ENCODE measurements at places on chromosomes 1 and 21.
A peak's percentile ranks its signal among the peaks of the same experiment; 100 is the strongest.

DNA sequence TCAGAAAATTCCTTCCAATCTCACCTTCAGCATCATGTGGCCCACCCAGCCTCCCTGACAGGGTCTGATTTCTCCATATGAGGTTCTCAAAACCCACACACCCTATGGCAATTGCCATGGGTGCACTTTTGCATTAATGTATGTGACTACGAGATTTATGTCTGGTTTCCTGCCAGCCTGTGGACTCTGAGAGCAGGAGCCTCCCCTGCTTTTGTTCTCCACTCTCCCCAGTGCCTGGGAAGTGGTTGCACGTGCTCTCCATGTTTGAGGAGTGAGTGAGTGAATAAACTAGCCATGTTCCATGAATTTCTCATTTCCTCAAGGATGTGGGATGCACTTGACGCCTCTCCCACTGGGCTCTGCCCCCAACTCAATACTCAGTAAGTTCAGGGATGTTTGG is 91.2 kb downstream of the ACTL8 start:
- no peak for DNase-seq

DNA sequence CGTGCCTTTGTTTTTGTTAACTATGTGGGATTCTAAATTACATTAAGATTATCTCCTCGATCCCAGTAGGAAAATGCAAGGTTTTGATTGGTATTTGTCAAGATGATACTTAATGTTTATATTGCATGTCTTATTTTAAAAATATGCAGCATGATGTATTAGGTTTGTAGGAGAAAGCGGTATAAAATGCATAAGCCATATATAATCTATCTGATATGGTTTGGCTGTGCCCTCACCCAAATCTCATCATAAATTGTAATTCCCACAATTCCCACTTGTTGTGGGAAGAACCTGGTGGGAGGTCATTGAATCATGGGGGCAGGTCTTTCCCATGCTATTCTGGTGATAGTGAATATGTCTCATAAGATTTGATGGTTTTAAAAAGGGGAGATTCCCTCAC is 198.1 kb upstream of the NCAM2 start:
- no peak for DNase-seq

DNA sequence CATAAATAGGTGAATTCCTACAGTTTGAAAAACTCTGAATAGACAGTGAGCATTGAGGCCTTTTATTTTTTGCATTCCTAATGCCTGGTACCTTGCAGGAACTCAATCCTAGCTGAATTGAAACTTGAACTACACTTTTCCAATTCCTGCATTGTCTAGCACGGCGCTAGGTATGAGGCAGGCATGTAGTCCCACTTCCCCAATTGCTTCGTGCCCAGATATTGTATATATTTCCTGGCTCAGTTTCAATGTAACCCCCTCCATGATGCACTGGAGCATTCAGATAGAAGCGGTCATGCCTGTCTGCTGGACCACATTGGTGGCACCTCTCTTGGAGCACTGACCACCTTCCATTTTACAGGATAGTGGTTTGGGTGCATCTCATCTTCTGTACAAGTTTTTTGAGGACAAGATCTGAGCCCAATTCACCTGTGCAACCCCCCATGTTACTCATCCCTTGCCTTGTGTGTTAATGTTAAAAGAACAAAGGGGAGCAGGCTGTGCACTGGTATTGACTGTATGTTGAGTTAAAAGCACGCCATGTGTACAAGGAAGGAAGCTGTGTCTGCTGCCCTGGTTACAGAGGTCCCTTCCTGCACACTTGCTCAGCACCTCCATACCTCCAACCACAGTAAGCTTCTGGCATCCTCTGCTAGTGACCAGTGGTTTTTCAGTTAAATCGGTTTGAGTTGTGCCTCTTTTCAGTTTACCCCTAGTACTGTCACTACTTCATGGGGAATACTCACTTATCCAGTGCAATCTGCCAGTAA is 10.0 kb upstream of the RAB7B start:
- DNase-seq, result no peak

GRCh38 chr1:80542231-80542630 is 1258.5 kb upstream of the ADGRL2 start:
- DNase-seq, result no peak

DNA sequence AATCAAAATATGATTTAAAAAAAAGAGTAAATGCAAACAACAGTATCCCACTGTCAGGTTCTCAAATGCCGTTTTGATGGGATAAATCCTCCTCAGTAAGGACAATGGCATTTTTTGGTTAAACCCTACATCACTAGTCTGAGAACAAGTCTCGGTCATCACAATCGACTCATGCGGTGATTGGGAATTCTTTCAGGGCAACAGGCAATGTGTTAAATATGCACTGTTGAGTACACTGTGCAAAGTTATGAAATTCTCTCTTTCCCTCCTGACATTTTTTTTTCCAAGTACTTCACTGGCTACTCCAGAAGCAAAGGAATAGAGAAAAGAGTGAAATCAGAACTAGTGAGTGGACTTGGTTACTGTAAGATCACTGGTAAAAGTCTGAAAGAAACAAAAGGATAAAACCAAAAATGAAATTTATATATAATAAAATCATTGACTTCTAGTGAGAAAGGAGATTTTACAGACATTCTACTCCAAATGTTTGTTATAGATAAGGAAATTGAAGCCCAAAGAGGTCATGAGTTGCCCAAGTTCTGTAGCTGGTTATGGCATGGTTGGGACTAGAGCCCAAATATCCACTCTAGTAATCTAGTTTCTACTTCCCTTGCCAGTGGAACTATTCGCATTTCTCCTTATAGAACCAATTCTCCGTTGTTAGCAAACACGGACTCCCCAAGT is 111.3 kb downstream of the TGFBR3 start:
- no peak for DNase-seq

DNA sequence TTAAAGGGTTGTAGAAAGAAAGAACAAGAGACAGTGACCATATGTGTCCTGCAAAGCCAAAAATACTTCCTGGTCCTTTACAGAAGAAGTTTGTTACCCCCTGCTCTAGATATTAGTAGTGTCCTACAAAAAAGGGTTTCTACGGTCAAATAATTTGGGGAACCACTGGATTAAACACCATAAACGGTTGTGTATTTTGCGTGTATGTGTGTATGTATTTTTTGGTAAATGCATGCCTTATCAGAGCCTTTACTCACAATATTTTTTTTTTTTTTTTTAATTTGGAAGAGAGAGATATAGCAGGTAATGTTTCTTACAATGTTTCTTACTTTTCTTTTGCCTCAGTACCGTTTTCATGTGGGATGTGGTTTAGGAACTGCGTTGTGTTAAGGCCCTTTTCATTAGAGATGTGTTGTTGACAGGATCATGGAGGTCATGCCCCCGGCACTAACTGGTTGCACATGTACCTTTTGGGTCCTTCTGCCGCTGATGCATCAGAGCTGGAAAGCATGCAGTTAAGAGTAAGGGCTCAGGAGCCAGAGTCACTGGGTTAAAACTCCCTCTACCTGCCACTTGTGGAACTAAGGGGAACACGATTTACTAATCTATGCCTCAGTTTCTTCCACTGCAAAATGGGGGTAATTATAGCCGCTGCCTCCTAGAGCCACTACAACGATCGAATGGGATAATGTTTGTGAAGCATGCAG is 234.6 kb upstream of the KAZN start:
- DNase-seq, result no peak

- DNase-seq, result no peak
Measured at GRCh38 chr1:22855668-22856606, 116.7 kb downstream of the LACTBL1 start.

- no peak for DNase-seq
Measured at GRCh38 chr1:39436842-39437241, 54.6 kb upstream of the BMP8A start.

DNA sequence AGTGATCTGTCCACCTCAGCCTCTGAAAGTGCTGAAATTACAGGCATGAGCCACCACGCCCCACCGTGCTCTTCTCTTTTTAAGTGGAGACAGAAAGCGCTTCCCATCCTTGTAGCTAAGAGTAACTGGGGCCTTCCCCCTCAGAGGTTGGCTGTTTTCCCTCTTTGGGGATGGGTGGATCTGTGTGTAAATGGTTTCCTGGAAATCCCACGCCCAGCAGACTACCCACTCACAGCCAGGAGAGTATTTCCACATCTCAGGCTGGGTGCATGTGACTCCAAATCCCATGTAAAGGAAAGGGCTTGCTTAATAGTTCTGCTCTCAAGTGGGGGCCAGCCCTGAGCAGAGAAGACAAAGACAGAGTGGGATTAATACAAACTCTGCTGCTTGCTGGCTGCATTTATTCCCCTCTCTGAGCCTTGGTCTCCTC is 19.6 kb upstream of the TCEA3 start:
- DNase-seq, result no peak

GRCh38 chr1:154466206-154466605 is 35.8 kb upstream of the TDRD10 start:
- no peak for DNase-seq

DNA sequence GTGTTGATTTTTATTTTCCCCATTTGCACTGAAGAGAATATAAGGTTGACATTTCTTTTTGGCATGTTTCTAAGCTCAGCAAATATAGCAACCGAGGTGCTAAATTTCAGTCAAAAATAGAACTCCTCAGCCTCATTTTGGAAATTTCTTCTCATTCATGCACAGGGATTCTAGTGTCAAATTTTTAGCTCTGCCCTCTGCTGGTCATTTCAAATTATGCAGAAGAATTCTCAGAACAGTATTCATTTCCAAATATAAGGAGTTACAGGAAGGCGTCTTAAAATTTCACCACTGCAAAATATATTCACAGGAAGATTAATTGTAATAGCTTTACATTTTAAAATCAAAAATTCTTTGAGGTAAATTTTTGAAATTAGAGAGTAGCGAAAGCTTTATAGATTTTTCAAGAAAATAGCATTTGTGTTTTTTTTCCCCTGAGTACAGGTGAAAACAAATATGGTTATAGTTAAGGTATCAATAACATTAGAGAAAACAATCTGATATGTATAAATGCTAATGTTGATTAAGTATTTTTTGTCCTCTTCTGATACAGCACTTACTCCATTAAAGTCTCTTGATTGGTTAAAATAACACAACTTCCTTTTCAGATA is 57.9 kb downstream of the FMN2 start:
- DNase-seq, result peak; percentile 44

GRCh38 chr21:36962098-36962780 is 4.2 kb downstream of the HLCS start:
- DNase-seq, result no peak

DNA sequence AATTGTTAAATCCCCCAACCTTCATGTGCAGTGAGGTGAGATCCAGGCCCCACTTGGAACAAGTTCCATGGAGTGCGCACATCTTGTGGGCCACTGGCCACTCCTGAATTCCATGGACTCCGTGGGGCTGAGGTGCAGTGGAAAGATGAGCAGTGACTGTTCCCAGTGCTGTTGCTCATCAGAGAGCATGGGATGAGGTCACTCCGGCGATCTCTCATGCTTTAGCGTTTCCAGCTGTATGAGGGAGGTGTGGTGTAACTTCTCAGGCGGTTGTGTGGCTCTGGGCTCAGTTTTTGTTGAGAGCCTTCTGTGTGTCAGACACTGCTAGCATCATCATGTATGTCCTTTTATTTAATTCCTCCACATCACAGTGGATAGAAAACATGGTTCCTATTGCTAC is 96.2 kb downstream of the GALNT2 start:
- no peak for DNase-seq

GRCh38 chr1:39943471-39944290 is 11.3 kb upstream of the MFSD2A start:
- DNase-seq, result peak; percentile 14

Measured in NCI-H1417 (cell line).